Karpas-422 (cell line): ENCODE measurements at places on chromosomes 3 and 15. TPM values are rescaled to one million over a fixed set of nuclear protein-coding genes. Genes with fewer than 3 reads are reported as not detected.

GRCh38 chr15:25250011-25250596, 188.7 kb downstream of the UBE3A start:
- DNase-seq: no peak

DNA sequence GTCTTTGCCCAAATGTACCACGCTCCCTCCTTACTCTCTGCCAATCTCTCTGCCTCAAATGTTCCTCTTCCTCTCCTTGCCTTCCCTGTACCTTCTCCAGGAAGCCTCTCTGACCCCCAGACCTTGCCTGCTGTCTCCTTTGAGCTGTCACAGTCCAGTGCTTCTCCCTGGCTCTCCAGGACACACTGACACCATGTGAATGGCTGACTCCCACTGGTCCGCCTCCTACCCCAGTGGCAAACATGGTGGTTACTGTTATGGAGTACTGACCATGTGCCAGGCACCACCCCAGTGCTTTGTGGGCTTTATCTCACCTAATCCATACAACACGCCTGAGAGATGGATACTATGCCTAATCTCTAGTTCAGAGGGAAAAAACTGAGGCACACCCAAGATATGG, 141.9 kb downstream of the TPRA1 start:
- DNase-seq: no peak

- DNase-seq: no peak
Observed at GRCh38 chr3:4837374-4837930, 141.8 kb upstream of the BHLHE40 start.

DNA sequence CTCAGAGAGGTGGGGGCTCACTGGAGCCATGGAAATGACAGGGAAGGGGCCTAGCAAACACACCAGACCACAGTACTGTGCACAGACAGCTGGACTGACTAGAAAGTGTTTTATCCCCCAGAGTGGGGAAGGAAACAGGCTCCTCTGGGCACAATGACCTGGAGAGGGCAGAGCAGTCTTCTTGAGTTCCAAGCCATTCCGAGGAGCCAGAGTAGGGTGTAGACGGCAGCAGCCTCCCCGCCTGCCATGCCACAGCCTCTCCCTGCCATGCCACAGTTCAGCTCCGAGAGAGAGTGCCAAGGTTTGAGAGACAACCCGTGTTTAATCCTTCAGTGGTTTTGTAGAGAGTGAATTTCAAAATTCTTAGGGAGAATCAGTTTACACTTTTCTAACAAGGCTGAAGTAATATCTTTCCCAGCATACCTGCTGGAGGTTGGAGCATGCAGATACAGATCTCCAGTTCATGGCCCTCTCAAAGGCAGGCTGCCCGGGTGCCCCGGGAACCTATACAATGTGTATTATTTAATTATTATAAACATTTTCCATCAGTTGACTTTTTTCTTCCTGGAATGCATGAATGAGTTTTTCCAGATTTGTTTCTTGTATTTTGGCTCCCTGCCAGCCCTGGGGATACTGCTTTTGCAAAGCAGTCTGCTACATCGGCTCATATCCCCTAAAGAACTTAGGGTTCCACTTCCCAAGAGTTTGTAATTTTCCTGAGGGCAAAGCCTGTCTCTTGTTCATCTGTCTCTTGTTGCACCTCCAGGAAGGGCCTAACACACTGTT, 3.2 kb downstream of the PODXL2 start:
- DNase-seq: no peak

- no peak for DNase-seq
Observed at GRCh38 chr15:50140983-50141382, 21.9 kb upstream of the ATP8B4 start.

Gene TTLL13
- 0.40 TPM in 1 of 2 replicates, not detected in the other for total RNA-seq

Gene STRIT1
- total RNA-seq: not detected in 2 replicates

Gene GOLGA8M
- total RNA-seq: not detected in 2 replicates
